ENCODE measurements at places on chromosomes 16 and 17.

DNA sequence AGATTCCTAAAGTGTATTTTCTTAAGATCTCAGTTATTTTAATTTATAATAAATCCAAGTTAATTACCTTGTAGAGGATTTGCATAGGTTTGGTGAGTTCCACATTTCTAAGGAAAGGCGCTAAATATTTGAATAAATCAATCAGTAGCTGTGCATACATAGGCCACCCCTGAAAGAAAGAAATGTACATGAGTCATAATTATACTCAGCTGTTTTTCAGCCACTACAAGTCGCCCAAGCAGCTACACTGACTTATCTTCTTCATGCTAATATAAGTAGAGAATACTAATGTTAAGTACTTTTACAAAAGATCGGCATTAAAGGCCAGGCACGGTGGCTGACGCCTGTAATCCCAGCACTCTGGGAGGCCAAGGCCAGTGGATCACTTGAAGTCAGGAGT is 14.9 kb downstream of the SETD6 start:
- DNase-seq: no peak

GRCh38 chr17:64783556-64784352 is 121.6 kb upstream of the SMURF2 start:
- DNase-seq: no peak

GRCh38 chr17:11768106-11768505 is 169.8 kb downstream of the DNAH9 start:
- DNase-seq: no peak

DNA sequence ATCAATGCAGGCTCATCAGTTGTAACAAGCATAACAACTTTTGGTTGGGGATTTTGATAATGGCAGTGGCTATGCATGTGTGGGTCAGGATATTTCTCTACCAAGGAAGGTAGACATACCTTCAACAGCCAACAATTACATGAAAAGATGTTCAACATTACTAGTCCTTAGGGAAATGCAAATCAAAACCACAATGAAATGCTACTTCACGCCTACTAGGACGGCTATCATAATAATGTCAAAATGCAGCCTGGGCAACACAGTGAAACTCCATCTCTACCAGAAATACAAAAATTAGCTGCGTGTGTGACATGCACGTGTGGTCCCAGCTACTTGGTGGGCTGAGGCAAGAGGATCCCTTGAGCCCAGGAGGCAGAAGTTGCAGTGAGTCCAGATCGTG is 7.3 kb upstream of the SLC5A10 start:
- no peak for DNase-seq

GRCh38 chr16:15523092-15523541 is 88.7 kb downstream of the BMERB1 start:
- DNase-seq: no peak

DNA sequence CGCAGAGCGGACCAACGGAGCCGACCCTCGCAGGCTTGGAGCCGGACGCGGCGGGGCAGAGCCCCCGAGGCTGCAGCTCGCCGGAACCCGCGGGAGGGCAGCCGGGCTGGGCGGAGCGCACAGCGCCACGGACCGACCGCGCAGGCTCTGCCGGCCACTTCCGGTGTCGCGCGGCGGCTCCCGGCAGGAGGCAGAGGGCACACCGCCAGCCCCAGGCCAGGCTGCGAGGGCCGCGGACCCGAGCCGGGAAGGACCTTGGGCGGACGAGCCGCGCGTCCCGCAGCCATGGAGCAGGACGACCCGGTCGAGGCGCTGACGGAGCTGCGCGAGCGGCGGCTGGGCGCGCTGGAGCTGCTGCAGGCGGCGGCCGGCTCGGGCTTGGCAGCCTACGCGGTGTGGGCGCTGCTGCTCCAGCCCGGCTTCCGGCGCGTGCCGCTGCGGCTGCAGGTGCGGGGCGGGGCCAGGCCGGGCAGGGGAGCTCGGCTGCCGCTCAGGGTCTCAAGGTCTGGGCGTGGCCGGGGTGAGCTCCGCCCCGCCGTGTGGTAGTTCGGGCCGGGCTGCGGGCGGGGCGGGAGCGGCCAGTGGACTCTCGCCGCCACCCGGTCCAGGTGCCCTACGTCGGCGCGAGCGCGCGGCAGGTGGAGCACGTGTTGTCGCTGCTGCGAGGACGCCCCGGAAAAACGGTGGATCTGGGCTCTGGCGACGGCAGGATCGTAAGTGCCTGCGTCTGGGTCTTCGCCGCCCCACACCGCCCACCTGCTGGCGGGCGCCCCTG is at the start of gene ANTKMT:
TSS of gene ANTKMT (plus strand) at position 157 of the 775 bp plus-strand sequence. CDS start at position 286, 129 bp downstream.
- DNase-seq: peak; percentile 79

GRCh38 chr17:61422116-61422799 is 22.6 kb downstream of the TBX2 start:
- no peak for DNase-seq

- DNase-seq: no peak
Measured at GRCh38 chr16:4655801-4656200, 31.2 kb downstream of the MGRN1 start.

DNA sequence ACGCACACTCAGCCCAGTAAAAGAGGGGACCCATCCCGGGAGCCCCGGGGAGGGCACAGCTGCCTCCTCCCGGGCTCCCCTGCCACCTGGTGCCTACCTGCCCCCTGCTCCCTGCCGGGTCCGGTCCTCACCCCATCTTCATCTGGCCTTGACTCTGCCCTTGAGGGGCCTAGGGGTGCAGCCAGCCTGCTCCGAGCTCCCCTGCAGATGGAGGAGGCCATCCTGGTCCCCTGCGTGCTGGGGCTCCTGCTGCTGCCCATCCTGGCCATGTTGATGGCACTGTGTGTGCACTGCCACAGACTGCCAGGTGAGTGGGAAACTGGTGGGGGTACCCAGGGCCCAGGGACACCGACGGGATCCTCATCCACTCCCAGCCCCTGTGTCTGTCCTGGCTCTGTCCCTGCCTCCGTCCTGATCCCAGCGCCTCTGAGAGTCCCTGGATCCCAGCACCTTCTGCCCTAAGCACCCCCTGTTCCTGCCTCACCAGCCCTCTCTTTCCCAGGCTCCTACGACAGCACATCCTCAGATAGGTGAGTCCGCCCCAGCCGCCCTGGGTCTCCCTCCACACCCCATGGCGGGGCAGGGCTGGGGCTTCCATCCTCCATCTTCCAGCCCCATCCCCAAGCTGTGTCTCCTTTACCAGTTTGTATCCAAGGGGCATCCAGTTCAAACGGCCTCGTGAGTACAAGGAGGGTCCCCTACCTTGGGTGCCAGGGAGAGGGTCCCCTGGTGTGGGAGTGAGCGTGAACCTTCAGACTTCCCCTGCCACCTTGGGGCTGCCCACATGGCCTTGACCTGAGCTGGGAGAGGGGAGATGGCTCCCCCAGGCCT is 574 bp downstream of the LAT start:
- no peak for DNase-seq

DNA sequence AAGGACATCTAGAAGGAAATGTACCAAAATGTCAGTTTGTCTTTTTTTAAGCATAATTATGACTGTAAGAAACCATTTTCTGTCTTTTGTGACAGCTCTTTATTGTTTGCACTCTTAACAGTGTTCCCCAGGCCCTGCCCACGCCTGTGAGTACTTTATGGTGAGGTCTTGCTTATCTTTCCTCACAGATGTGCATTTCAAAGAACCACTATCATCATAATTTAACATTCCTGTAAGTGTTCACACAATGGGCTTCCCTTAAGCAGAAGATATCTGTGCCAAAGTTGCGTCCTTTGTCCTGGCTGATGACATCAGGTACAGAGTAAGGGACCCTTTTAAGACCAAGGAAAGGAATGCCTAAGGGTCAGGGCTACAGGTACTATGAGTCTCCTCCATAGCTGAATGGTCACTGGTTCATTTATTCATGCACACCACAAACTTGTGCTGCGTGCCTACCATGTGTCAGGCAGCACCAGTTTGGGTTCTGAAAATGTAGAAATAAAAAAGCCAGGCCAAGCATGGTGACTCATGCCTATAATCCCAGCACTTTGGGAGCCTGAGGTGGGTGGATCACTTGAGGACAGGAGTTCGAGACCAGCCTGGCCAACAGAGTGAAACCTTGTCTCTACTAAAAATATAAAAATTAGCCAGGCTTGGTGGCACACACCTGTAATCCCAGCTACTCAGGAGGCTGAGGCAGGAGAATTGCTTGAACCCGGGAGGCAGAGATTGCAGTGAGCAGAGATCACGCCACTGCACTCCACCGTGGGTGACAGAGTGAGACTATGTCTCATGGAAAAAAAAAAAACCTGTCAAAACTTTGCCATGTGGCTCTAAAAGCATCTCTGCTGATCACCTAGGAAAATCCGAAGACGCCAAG is 55.4 kb upstream of the NLK start:
- DNase-seq: no peak

- DNase-seq: no peak
Measured at GRCh38 chr17:65018610-65019316, 37.8 kb downstream of the GNA13 start.

GRCh38 chr16:49527611-49528010 is 154.0 kb downstream of the C16orf78 start:
- DNase-seq: no peak

DNA sequence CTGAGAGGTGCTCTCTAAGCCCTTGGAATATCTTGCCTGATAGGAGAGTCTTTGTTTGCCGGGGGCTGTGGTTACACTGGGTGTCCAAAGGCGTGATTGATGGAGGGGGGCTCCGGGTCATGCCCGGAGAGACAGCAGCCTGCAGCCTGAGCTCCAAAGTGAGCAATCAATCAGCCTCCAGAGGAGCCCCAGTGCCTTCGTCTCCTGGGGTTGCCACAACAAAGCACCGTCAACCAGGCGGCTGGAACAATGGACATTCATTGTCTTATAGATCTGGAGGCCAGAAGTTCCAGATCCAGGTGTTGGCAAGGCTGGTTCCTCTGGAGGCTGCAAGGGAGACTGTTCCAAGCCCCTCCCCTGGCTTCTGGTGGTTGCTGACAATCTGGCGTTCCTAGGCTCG is 24.0 kb upstream of the GINS2 start:
- no peak for DNase-seq

DNA sequence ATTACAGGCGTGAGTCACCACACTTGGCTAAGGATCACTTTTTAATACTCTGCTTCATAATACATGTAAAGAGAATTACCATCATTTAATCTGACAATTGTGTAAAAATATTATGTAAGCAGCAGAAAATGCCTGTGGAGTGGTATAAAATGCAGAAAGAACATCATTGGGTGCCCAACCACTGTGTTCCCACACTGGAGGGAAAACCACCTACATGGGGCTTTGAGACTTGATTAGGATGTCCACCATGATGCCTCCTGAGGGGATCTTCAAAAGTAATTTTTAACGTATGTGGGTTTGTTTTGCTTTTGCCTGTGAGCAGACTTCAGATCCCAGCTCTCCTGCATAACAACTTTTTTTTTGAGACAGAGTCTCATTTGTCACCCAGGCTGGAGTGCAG is 18.8 kb downstream of the CFAP97D1 start:
- no peak for DNase-seq

DNA sequence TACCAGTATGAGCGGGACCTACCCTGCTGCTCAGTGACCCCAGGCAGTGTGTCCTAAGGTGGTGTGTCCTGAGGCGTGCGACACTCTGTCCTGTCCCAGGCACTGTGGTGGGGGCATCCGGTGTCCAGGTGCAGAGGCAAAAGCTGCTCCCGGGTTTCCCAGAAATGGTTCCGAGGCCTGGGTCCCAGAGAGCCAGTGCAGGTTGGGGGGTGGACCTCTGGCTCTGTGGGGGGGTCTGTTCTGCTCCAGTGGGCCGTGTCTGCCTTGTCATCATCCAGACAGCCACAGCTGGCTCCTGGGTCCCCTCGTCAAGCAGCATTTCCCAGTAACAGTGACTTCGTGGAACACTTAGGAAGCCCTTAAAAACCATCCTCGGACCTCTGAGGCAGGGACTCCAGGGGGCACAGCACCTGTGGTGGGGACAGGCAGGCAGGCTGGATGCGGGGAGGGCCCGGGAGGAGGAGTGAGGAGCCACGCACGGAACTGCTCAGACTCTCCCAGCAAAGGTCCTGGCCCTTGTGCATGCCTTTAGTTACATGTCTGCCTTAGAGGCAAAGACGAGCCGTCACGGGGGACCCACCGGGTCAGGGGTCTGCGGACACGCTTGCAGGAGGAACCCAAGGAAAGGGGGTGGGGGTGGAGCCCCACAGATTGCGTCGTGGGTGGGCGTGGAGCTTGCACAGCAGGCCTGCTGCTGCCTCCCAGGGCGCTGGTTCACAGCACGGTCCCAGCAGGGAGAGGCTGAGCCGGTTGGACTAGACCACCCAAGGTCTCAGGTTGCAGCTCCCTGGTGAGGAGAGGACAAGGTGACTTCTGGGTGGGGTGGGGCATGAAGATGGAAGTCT is 5.6 kb downstream of the SLC16A3 start:
- DNase-seq: no peak

DNA sequence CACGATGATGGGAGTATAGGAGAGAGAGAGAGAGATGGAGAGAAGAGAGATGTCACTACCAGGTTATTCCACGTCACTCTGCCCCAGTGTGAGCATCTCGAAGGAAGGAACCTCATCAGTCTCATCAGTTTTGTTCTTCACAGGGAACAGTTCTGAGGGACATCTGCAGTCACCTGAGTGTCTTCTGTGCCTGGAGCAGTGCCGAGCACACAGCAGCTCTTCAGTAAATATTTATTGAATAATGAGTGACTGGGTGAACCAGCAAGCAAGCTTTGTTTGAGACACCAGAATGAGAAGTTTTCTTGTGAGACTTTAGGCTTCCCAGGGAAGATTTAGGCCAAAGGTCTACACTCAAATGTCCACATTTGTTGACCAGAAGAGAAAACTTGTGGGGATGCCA is 142.4 kb upstream of the IRX3 start:
- DNase-seq: no peak

GRCh38 chr17:42018988-42019387 is 902 bp upstream of the NKIRAS2 start:
- DNase-seq: no peak

DNA sequence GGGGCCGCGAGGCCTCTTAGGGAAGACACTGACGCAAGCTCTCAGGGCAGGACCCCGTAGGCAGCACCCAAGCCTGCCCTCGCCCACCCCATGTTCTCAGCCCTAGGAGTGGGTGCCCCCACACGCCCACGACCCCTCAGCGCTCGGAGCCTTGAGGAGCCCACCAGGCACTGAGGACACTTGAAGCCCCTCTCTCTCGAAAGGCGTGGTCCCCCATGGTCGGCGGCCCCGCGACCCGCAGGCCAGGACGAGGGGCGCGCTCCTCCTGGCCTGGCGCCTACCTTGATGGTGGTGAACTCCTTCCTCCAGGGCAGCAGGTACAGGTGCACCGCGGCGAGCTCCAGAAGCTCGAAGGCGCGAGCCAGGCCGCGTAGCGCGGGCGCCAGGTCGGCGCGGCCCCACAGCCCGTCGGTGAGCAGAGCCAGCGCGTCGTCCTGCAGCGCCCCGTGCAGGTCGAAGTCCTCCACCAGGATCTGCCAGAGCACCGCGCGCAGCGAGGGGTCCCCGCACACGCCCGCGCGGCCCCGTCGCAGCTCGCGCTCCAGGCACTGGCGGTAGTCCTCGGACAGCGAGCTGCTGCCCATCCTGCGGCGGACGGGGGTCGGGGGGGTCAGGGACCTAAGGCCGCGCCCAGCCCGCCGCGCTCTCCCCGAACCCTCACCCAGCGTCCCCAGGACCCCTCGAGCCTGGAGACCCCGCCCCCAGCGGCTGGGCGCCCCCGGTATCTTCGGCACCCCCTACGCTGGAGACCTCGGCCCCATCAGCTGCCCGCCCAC is 668 bp downstream of the SPATA2L start:
- peak; percentile 50 for DNase-seq

- no peak for DNase-seq
Measured at GRCh38 chr16:1565083-1565805, 31.8 kb downstream of the TMEM204 start.

- no peak for DNase-seq
Measured at GRCh38 chr17:48563867-48564187, 14.3 kb downstream of the HOXB4 start.

All from EL (cell line).